Fibroblast of mammary gland (primary cell): ENCODE measurements at places on chromosomes 6 and 20.

- no peak for DNase-seq
Observed at GRCh38 chr20:60986506-60987156, 265.4 kb upstream of the CDH4 start.

DNA sequence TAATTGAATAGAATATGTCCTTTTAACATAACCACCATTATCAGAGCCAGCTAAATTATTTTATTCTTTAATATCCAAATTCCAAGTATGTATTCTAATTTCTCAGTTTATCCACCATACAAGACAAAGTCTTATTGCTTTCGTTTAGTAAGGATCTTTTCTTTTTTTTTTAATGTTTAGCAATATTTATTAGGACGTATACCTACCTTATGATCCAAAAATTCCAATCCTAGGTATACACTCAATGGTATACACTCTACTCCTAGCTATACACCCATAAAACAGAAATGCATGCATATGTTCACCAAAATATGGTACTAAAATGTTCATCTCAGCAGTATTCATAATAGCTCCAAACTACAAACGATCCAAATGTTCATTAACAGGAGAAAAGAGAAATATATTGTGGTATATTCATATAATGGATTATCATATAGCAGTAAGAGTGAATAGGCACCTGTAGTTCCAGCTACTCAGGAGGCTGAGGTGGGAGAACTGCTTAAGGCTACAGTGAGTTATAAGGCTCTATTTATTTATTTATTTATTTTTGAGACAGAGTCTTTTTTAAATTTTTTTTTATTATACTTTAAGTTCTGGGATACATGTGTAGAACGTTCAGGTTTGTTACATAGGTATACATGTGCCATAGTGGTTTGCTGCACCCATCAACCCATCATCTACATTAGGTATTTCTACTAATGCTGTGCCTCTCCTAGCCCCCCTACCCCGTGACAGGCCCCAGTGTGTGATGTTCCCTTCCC lies 17.3 kb downstream of the TNFAIP3 start:
- DNase-seq, result no peak

GRCh38 chr6:80142586-80142985 lies 36.1 kb downstream of the BCKDHB start:
- DNase-seq, result peak; percentile 16

GRCh38 chr20:59786801-59787537 lies 146.5 kb downstream of the SYCP2 start:
- DNase-seq, result no peak

DNA sequence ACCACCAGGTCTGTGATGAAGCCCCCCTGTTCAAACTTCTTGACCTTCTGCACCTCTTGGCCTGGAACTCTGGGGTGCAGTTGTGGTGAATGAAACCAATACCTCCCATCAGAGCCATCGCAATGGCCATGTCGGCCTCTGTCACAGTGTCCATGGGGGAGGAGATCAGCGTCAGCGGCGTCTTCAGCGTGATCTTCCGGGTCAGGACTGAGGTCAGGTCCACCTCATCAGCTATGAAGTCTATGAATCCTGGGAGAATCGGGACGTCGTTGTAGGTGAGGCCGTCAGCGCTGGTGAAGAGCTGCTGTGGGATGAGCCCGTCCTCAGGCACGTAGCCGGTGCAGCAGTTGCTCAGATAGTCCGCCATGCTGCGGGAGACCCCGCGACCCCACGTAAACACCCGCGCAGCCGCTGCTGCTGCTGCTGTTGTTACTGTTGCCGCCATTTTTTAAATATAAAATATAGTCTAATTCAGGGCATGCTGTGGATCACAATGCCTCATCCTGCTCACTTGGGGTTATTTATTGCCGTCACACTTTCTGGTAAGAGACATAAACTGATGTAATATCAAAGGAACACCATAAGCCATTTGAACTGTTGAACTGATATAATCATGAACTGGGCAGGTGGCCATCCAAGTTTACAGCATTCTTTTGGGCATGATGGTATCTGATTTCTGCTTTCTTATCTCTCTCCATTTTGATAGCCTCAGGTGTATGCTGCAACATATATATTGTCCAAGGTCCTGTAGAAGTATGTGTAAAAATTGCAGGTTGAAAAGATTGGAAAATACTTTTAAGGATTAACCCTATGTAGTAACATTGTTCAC lies 18.7 kb upstream of the RNF144B start:
- no peak for DNase-seq

DNA sequence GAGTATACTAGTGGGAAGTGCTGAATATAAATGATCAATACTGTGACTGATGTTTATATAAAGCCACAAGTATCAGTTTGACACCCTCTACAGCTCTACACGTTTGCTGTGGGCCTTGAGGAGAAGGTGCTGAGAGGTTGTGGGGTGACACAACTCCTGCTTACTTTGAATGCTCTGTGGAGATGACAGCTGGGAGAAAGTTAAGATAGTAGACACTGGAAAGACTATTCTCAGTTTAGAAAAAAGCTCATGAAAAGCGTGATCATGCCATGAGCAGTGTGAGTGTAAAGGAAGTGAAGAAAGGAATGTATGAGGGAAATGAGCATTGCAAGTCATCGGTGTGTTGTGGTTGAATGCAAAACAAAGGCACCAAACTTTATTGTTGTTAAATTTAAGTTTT lies 215.8 kb downstream of the UTRN start:
- no peak for DNase-seq

DNA sequence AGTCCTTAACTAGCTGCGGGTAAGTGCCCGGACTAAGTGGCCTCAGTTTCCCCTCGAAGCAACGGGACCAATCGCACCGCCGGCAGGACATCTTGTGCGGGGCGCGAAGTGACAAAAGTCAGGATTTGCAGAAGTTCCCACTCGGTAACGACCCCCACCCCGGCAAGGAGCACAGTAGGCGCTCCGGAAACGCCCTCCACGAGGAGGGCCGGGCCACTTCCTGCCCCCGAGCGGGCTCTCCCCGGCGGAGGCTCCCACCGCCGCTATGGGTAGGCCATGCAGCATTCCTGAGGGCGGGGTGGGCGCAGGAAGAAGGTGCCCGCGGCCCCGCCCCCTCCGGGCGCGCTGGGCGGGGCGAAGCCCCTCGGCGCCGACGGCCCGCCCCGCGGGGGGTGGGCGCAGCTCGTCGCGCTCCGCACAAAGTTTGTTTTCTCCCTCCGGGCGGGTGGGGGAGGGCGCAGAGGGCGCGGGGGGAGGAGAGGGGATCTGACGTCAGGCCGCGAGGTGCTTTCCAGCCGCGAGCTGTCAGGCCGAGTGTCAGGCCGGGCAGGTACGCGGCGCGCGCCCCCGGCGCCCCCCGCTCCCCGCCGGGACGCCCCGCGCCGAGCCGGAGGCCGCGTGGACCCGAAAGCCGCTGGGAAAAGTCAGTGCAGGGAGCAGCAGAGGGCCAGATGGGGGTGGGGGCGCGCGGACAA lies at the start of gene TGIF2:
TGIF2 (plus strand) TSS at position 495 of the 695 bp plus-strand sequence. CDS start 5,178 bp downstream, outside the sequence.
- DNase-seq, result peak; percentile 46

DNA sequence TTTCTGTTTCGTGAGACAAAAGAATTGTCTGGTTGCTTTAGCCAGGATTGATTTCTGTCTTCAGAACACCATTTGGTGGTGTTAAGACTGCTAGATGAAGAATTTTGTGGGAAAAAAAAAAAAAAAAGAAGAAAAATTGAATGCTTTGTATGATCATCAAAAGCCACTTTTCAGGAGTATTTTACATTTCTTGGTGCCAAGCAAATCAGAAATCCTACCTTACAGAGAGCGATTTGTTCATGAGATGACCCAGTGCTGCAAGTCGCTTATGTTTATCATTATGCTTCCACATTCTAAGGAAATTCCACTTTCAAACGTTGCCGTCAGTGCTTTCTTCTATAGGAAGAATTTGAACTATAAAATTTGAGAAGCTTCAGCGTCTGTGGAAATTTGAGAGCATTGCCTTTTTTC lies 228.7 kb downstream of the BCKDHB start:
- DNase-seq, result no peak

GRCh38 chr6:106692819-106693208 lies 63.4 kb downstream of the QRSL1 start:
- DNase-seq, result no peak

DNA sequence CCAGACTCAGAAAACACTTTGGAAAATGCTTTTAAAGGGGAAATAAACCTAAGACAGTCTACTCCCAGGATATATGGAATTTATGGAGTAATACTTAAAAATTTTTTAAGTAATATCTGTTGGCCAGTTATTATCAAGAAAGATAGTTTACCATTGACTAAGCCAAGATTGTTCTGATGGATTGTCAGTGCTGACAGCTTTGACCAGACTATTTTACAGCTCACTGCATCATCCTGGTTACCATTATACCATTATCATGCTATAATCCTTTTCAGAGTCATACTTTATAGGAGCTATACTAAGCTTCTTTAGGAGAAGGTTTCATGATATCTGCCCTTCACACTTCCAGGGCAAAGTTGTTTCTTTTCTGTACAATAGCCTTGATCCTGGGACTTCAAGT lies 16.5 kb downstream of the GTF2H5 start:
- peak; percentile 16 for DNase-seq

GRCh38 chr6:912871-913835 lies 220.2 kb upstream of the EXOC2 start:
- peak; percentile 29 for DNase-seq
